Stimulated activated CD4-positive, alpha-beta T cell treated with anti-CD3 and anti-CD28 coated beads, TNF-alpha, amount 100 ng/mL, for 1 hour (primary cell): ENCODE measurements at places on chromosomes 3 and 15.
A peak's percentile ranks its signal among the peaks of the same experiment; 100 is the strongest.

DNA sequence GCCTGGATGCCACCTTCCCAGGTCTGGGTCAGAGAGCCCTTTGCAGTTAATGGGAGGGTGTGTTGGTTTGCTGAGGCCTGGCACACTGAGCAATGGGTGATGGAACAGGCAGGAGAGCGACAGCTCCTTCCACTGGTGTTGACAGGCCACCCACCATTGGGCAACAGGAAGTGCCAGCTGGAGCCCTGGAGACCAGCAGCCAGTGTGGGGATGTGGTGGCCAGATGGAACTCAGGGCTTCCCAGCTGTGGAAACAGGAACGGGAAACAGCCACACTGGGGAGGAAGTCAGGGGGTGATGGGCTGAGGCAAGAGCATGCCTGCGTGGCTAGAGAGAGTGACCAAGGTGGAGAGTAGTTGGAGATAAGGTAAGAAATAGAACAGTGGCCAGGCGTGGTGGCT, 9.3 kb downstream of the PSTPIP1 start:
- DNase-seq = no peak

GRCh38 chr3:30260762-30261161, 345.6 kb upstream of the TGFBR2 start:
- DNase-seq = no peak

DNA sequence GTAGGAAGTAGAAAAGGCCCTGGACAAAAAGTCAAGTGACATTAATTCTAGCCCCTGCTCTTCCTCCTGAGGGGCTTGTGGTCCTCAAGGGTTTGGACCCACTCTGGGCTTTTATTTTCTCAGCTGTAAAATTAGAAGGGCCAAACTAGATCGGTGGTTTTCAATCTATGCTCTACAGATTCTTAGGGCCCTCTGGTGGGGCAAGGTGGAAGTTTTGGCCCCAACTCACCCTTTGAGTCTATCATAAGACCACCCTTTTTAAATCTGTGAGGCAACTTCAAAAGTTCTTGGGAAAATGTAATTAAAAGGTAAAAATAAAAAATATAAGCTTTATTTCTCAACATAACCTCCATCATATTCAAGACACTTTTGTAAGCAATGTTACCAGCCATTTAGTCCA, 25.6 kb upstream of the CFAP161 start:
- no peak for DNase-seq

DNA sequence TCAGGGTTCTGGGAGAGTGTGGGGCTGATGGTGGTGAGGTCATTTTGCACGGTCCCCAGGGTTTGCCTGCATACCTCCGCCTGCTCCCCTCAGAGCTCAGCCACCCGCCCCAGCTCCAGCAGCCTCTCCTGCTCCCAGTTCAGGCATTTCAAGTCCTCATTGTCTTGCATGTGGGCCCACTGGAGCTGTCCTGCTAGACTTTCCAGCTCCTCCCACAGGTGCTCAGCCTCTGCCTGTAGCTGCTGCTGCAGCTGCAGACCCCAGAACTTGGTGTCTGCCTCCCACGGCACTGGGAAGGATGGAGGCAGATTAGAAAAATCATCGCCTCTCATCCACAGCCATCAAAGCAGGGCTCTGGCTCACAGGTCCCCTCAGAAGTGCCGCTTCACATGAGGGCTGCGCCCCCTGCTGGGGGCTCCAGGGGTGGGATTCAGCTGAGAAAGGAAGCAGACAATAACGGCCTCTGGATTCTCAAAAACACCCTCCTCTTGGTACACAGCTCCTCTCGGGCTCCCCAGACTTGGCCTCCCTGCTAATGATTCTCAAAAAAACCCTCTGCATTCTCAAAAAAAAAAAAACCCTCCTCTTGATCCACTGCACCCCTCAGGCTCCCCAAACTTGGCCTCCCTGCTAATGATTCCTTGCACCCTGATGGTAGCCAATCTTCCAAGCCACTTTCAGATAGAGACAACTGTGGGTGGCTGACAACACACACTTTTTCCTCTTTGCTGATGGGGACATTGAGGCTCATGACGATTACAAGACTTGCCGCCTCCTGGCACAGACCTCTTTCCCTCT, 89.3 kb upstream of the C2CD4B start:
- peak; percentile 9 for DNase-seq

- DNase-seq = no peak
Measured at GRCh38 chr15:53573091-53573490, 186.4 kb downstream of the WDR72 start.

DNA sequence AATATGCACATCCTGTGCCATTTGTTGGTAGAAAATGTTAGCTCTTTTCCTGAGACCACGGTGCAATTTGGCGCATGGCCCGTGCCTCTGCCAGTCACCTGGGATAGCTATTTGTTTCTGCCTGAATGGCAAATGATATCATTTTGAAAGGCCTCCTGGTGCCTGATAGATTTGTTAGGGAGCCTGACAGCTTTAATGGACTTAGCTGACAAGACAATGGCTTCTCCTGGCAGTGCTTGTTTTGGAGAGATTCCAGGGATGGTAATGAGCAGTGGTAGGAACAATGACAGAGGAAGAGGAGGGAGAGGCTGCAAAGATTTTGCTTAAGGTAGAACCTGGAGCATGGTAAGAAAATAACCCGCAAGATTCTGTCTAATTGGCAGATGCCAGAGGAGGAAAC, 268.5 kb downstream of the CLSTN2 start:
- DNase-seq = no peak

DNA sequence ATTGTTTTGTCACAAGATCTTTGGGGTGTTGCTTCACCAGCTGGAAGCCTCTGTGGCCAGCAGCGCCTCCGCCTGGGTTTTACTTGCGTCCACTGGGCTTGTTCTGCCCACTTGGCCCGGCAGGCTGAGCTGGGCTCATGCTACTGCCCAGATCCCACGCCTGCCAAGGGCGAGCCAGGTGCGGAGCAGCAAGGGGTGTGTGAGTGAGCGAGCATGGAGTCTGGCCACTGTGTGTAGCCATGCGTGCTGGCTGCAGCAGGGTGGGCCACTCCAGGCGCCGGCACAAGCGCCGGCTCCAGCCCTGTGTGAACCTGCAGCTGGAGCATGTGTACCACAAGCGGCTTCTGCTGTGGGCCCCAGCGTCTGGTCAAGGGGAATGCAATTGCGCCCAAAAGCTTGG, 416.5 kb upstream of the RGMA start:
- DNase-seq = no peak

DNA sequence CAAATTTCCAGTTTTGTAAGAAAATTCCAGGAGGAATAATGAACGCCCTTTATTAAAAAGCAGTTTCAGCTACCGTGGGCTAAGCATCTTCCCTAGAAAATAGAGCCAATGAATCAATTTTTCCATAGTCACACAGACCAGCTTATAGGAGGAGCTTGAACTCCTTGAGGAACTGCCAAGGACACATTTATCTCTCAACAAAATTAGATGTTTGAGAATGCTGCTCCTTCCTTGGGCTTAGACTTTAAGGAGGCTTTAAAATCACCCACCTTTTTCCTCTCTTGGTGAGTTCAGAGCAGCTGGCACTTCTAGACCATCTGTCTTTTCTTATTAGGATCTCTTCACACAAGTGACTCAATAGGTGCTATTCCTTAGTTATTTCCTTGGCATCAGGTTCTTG, 588.0 kb downstream of the SQOR start:
- DNase-seq = no peak

DNA sequence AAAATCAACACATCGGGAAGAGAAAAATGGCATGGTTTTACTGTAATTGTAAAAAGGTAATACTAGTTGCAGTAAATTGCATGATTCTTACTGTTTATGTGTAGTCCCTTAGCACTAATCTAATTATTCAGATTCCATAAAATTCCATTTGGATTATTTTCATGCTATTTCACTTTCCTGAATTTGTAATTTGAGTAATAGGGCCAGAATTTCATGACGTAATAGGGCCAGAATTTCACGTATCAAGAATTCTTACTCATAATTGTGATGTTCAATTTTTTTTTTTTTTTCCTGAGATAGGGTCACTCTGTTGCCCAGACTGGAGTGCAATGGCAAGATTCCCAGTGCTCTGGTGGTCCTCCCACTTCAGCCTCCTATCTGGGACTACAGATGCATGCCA, 2.9 kb upstream of the U2SURP start:
- no peak for DNase-seq

DNA sequence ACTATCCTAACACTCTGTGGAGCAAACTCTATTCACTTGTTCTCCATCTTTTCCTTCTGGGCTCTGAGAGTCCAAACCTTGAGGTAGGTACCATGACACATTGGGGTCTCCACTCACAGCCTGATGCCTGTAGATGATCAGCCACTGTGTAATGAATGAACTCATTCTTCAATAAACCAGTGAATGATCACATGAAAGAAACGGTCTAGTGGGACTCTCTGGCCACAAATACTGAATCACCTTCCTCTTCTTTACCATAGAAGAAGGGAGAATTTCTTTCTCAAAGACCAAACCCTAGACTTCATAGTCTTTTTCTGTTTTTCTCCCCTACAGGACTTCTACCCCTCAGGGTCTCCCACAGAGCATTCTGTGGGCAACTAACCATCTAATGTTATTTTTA, 20.5 kb upstream of the ABHD2 start:
- no peak for DNase-seq

GRCh38 chr15:64824929-64825430, 467 bp downstream of the PIF1 start:
- no peak for DNase-seq

GRCh38 chr3:134330883-134331810, 43.1 kb downstream of the AMOTL2 start:
- no peak for DNase-seq

DNA sequence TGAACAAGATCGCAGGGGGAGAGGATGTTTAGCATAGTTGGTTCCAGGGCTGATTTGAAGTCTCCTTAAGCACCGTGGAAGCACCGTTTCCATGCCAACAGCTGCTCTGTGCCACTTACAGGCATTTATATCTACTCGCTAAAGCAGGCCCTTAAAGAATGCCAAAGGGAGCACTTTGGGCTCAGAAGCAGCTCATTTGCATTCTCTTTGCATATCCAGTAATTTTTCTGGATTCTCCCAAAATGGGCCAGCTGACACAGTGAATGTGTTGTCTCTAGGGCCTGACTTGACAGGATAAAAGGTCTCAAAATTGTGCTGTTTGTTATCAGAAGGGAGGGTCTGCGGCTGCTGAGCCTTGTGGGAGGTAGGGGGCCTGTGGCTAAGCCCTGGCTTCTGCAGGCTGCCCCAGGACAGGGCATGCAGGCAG, 138.6 kb downstream of the FBLN2 start:
- no peak for DNase-seq
